ENCODE measurements at places on chromosomes 12 and 14. TPM values are rescaled to one million over a fixed set of nuclear protein-coding genes. Genes with fewer than 3 reads are reported as not detected.
A peak's percentile ranks its signal among the peaks of the same experiment; 100 is the strongest.

GRCh38 chr14:72711936-72712335 is 182.0 kb downstream of the DPF3 start:
- no peak for DNase-seq
- H3K4me1 ChIP-seq = no peaks in the 10 kb centered on the region
- no peak overlapping the region for H3K4me3 ChIP-seq
- no peak overlapping the region for H3K27ac ChIP-seq

DNA sequence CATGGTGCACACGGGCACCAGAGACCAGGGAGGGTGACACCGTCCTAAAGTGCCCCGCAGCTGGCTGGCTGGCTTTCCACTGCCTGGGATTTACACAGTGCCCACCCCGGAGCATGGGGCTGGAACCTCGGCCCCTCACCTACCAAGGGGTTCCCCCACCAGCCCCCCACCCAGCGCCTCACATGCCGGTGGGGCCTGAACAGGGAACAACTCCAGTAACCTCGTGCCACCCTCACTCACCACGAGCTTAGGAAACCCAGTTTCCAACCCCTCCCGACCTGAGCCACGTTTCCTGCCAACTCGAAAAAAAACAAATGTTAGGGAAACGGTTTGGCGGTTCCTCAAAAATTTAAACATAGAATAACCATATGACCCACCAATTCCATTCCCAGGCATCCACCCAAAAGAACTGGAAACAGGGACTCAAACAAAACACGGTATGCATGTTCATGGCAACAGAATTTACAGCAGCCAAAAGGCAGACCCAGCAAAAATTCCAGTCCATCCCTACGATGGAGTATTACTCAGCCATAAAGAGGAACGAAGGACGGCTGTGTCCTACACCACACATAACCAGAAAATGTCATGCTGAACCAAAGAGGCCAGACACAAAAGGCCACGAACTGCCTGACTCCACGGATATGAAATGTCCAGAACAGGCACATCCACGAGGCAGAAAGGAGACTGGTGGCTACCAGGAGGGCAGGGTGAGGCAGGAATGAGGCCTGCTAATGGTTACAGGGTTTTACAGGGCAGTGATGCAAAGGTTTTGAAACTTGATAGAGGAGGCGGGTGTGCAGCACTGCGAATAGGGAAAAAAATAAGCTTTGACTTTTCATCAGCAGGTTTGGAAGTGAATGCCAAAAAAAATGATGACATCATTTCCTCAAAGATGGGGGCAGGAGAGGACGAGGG is 68.9 kb downstream of the NCOR2 start:
- no peak overlapping the region for H3K4me3 ChIP-seq
- H3K4me1 ChIP-seq = peaks cover 20% of the 10 kb centered on the region
- H3K27me3 ChIP-seq = no peaks in the 10 kb centered on the region
- peak overlapping the region; percentile 63 for H3K27ac ChIP-seq
- DNase-seq = no peak

DNA sequence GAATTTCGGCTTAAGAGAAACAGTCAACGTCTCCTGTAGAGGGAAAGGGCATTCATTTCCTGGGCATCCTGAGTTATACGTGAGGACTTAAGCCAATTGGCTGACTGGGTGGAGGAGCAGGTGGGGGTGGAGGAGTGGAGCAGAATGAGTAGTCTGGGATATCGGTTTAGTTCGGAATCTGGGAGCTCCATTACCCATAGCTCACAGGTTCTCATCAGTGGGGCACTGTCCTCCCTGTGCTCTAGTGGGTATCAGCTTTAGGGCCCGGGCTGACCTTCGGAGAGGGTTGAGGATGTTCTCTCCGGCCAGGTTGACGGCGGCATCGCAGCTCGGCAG is 704 bp downstream of the SDR39U1 start:
- H3K36me3 ChIP-seq = no peaks in the 10 kb centered on the region
- H3K27me3 ChIP-seq = no peaks in the 10 kb centered on the region
- no peak for DNase-seq

DNA sequence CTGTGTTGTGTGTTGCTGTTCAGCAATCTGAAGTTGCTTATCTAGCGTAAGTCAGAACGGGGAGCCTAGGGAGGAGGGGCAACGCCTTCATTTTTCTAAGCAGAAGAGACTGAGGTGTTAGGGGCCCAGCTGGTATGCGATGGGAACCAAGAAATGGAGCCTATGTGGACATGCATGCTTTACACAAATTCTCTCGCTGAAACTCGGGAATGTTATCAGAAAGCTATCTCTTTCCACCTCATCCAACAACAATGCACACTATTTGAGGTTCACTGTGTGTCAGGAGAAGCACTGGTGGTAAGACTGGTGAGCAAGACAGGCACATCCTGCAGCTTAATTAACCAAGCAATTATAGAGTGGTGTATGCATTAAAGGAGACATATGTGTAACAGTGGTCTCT is 89.7 kb downstream of the NRXN3 start:
- H3K27ac ChIP-seq = no peak overlapping the region
- H3K36me3 ChIP-seq = no peaks in the 10 kb centered on the region
- H3K4me1 ChIP-seq = no peaks in the 10 kb centered on the region
- no peaks in the 10 kb centered on the region for H3K27me3 ChIP-seq

GRCh38 chr12:75838309-75838708 is 193.3 kb downstream of the PHLDA1 start:
- no peak overlapping the region for H3K4me3 ChIP-seq
- no peak overlapping the region for H3K27ac ChIP-seq
- H3K36me3 ChIP-seq = no peaks in the 10 kb centered on the region
- no peak for DNase-seq

DNA sequence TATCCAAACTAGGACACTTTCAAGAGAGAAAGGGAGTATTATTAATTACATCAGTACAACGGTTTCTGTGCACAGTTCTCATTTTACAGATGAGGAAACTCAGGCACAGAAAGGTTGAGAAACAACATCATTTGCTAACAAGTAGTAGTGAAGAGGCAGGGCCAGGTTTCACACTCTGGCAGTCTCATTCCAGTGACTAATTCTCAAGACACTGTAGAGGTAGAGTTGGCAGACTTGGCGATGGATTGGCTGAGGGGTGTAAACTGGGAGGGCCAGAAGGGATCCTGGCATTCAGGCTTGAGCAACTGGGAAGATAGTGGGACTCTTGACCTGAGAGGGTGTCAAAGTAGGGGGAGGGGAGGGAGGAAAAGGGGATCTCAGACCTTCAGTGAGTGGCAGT is 73.8 kb upstream of the BDKRB2 start:
- H3K36me3 ChIP-seq = no peaks in the 10 kb centered on the region
- H3K27me3 ChIP-seq = no peaks in the 10 kb centered on the region
- no peak overlapping the region for H3K4me3 ChIP-seq
- DNase-seq = no peak
- H3K27ac ChIP-seq = no peak overlapping the region

- DNase-seq = no peak
- no peaks in the 10 kb centered on the region for H3K27me3 ChIP-seq
- H3K4me3 ChIP-seq = no peak overlapping the region
- H3K27ac ChIP-seq = no peak overlapping the region
- no peaks in the 10 kb centered on the region for H3K4me1 ChIP-seq
These were observed 15.2 kb upstream of the FAM234B start for GRCh38 chr12:13028825-13029570.

DNA sequence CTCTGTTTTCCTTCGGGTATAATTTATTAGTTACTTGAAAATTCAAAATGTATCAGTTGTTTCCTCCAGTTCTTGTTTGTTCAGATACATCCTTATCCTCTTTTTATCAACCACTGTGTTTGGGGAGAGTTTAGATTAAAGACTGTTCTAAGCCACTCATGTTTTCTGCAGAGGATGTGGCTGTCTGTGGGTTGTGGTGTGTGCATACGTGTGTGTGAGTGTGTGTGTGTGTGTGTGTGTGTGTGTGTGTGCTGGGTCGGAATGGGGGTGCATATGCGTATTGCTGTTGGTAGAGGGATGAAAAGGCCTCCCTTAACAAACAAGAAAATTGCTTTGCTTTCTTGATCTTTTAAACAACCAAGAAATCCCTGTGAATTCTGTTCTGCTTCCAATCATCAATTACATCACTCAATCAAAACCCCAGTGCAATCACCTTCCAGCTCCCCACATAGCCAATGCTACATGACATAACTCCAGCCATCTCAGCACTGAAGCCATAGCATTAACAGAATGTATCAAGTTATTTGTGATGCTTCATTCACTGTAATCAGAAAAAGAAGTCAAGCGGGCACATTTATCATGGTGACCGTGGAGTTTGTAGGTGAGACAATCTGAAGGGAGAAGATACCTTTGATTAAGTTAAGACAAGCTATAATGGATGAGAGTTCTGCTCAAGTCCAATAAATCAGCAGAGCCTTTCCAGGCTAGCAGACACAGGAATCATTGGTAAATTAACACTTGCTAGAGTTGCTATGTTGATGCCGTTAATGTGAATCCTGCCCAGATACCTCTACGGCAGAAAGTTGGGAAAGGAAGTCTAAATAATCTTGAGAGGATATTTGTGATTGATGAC is 131.9 kb downstream of the RMST start:
- no peak overlapping the region for H3K4me3 ChIP-seq
- peaks cover 5% of the 10 kb centered on the region for H3K4me1 ChIP-seq
- no peak overlapping the region for H3K27ac ChIP-seq
- no peaks in the 10 kb centered on the region for H3K36me3 ChIP-seq
- H3K27me3 ChIP-seq = no peaks in the 10 kb centered on the region
- no peak for DNase-seq

DNA sequence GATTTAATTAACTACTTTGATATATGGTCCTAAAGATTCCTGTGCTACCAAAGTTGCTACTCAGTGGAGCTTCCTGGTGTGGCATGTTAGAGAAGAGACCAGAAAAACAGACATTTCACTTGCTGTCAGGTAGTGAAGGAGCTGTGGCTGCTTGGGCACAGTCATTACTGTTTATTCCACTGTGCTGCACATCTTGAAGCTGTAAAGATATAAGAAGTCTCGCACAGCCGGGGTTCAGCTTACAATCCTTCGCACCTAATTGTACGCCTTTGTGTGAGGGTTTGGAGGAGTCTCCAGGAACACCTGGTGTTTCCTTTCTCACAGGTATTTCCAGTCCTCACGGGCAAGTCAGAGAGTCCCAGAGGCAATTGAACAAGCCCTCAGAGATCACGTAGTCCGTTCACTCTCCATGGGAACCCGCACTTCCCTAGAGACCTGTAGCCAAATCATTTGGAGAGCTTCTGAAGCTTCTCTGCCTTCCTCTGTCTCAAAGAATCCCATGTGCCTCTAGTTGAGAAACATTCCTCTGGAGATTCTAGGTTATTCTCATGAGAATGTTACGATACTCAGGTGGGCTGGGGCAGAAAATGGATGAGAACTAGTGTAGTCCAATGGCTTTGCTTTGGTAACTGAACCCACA is 4.1 kb downstream of the EVL start:
- DNase-seq = no peak
- no peak overlapping the region for H3K27ac ChIP-seq
- no peaks in the 10 kb centered on the region for H3K27me3 ChIP-seq
- H3K4me3 ChIP-seq = no peak overlapping the region
- H3K4me1 ChIP-seq = no peaks in the 10 kb centered on the region

DNA sequence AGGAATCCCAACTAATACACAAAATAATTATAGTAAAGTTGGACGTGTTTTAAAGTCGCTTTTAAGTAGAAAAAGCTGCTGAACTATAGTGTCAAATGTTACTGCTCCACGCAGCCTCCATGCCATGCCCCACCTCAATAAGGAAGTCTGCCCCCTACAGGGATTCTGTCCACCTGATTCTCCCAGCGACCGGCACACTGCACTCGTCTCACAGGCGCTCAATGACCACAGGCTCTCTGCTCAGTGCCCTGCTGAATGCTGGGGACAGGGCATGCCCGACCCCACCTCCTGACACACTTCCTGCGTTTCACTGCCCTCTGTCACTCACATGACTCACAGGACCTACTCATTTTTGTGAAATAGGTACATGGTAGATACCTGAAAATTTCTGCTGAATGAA is 48.9 kb downstream of the BDKRB1 start:
- H3K4me1 ChIP-seq = peaks cover 1% of the 10 kb centered on the region
- H3K27ac ChIP-seq = no peak overlapping the region
- H3K27me3 ChIP-seq = no peaks in the 10 kb centered on the region
- DNase-seq = no peak
- H3K4me3 ChIP-seq = no peak overlapping the region

The C12orf56 gene
- total RNA-seq = not detected

GRCh38 chr14:68349900-68350629 is 442.8 kb downstream of the ZFP36L1 start:
- DNase-seq = no peak
- no peak overlapping the region for H3K4me3 ChIP-seq
- peaks cover 10% of the 10 kb centered on the region for H3K4me1 ChIP-seq
- no peaks in the 10 kb centered on the region for H3K36me3 ChIP-seq
- no peaks in the 10 kb centered on the region for H3K27me3 ChIP-seq
- no peak overlapping the region for H3K27ac ChIP-seq

- no peaks in the 10 kb centered on the region for H3K36me3 ChIP-seq
- H3K27ac ChIP-seq = no peak overlapping the region
- no peak for DNase-seq
- peak overlapping the region; percentile 78 for H3K4me3 ChIP-seq
- no peaks in the 10 kb centered on the region for H3K27me3 ChIP-seq
- peaks cover 34% of the 10 kb centered on the region for H3K4me1 ChIP-seq
These were observed 1.0 kb downstream of the FGFR1OP2 start for GRCh38 chr12:26939192-26939832.

- no peak for DNase-seq
- H3K27ac ChIP-seq = no peak overlapping the region
- H3K4me1 ChIP-seq = peaks cover 9% of the 10 kb centered on the region
- H3K4me3 ChIP-seq = no peak overlapping the region
- H3K36me3 ChIP-seq = no peaks in the 10 kb centered on the region
These were observed 314.3 kb downstream of the RAD51B start for GRCh38 chr14:68133856-68134255.

DNA sequence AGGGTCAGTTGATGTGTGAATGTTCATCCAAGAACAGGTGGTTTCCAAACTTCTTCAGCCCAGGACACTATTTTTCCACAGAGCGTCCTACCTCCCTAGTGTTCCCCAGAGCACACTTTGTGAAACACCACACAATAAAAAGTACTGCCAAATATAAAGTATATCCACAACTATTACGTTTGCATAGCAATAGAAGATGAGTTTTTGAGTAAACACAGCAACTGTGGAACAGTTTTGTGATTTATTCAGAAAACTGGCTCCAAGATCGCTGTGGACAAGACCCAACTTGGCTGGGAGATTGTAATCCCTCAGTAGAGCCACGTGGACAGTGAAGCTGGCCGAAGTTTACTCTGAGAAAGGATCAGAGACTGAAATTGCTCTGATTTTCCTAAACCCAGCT is 14.5 kb upstream of the MAP1LC3B2 start:
- no peak overlapping the region for H3K4me3 ChIP-seq
- H3K36me3 ChIP-seq = no peaks in the 10 kb centered on the region
- no peak for DNase-seq
- no peaks in the 10 kb centered on the region for H3K4me1 ChIP-seq
- H3K27me3 ChIP-seq = no peaks in the 10 kb centered on the region

The NFE2 gene
- total RNA-seq = 0.28 TPM

DNA sequence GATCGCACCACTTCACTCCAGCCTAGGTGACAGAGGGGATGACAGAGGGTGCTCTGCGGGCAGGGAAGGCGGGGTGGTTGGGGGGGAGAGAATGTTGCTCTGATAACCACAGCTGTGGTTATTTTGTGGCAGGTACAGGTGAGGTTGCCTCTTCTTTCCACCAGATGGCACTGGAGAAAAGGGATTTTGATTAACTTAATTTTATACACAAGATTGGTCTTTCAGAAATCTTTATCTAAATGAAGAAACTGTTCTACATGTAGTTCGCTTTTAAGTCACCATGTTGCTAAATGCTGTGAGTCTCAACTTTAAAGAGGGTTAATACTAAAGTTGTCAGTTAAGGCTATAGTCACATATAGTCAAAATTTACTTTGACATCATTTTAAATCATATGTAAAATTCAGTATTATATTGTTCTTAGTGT is 25.7 kb downstream of the FGF23 start:
- H3K4me3 ChIP-seq = no peak overlapping the region
- H3K27ac ChIP-seq = no peak overlapping the region
- DNase-seq = no peak
- no peaks in the 10 kb centered on the region for H3K4me1 ChIP-seq

All from pancreas (tissue), 10 donors.